ENCODE measurements at places on chromosomes 11 and 22. TPM values are rescaled to one million over a fixed set of nuclear protein-coding genes. Genes with fewer than 3 reads are reported as not detected.

Gene DRD4
- total RNA-seq, result not detected

Gene APOL6
- total RNA-seq, result 11.6 TPM

Gene MCHR1
- total RNA-seq, result 0.13 TPM

Gene LGALS12
- total RNA-seq, result not detected

Gene CLCF1
- 10.0 TPM for total RNA-seq
